Smooth muscle cell of the coronary artery (primary cell): ENCODE measurements at places on chromosomes 6 and 20. TPM values are rescaled to one million over a fixed set of nuclear protein-coding genes. Genes with fewer than 3 reads are reported as not detected.

The CD109 gene
- total RNA-seq, result 5.2 and 18.0 TPM in 2 replicates

The PLCB1 gene
- 6.6 and 7.6 TPM in 2 replicates for total RNA-seq

The CST2 gene
- total RNA-seq, result not detected in 2 replicates

The SGK2 gene
- total RNA-seq, result 0.15 and 0.47 TPM in 2 replicates

The SHLD1 gene
- total RNA-seq, result 1.3 and 2.0 TPM in 2 replicates

The GSTA2 gene
- total RNA-seq, result not detected in 2 replicates

The HLA-DOA gene
- total RNA-seq, result under 0.01 TPM in 1 of 2 replicates, not detected in the other

The MYH7B gene
- total RNA-seq, result under 0.01 and 0.47 TPM in 2 replicates

The CTAGE9 gene
- total RNA-seq, result not detected in 2 replicates

The XKR7 gene
- total RNA-seq, result not detected in 2 replicates

The ADGB gene
- not detected in 2 replicates for total RNA-seq

The TP53INP2 gene
- 1.3 and 2.7 TPM in 2 replicates for total RNA-seq

The KHDRBS2 gene
- total RNA-seq, result not detected in 2 replicates

The MOXD1 gene
- total RNA-seq, result 1.4 and 81.2 TPM in 2 replicates

The ADAM33 gene
- total RNA-seq, result 0.30 and 48.6 TPM in 2 replicates

The CCN5 gene
- 1.5 and 533 TPM in 2 replicates for total RNA-seq

The BNIP5 gene
- total RNA-seq, result not detected in 2 replicates

The ZSCAN23 gene
- total RNA-seq, result 0.94 and 2.4 TPM in 2 replicates

The TBX18 gene
- total RNA-seq, result 44.2 and 46.7 TPM in 2 replicates

The TNF gene
- not detected in 2 replicates for total RNA-seq

The PTK6 gene
- under 0.01 TPM in 1 of 2 replicates, not detected in the other for total RNA-seq

The ZNF391 gene
- total RNA-seq, result 0.45 and 0.70 TPM in 2 replicates

The ABCF1 gene
- 36.5 and 46.5 TPM in 2 replicates for total RNA-seq
